Activated naive CD4-positive, alpha-beta T cell treated with anti-CD3 and anti-CD28 coated beads for 36 hours (primary cell): ENCODE measurements at places on chromosomes 1 and 21.

DNA sequence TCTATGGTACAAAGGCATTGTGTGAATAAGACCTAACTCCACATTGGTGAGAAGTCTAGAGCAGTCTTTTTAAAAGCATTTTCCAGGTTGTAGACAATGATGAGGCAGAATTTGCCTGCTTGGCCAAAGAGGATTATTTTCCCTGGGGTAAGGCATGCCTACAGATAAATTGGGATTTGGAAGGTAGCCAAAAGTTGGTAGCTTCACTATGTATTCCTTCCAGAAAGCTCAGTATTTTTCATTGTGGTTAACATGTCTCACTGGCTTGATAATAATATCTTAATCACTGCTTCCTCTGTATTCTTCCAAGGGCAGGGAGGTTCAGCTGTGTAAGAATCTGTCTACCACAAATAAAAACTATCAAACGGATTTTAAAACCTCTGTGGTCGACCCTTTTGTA is 590.8 kb upstream of the PRMT6 start:
- H3K4me1 ChIP-seq, result no peaks in the 10 kb centered on the region
- H3K4me3 ChIP-seq, result no peak overlapping the region
- no peaks in the 10 kb centered on the region for H3K27me3 ChIP-seq
- H3K36me3 ChIP-seq, result no peaks in the 10 kb centered on the region

- H3K4me1 ChIP-seq, result no peaks in the 10 kb centered on the region
- H3K27ac ChIP-seq, result no peak overlapping the region
- H3K36me3 ChIP-seq, result no peaks in the 10 kb centered on the region
- no peak overlapping the region for H3K4me3 ChIP-seq
- no peaks in the 10 kb centered on the region for H3K27me3 ChIP-seq
Observed at GRCh38 chr1:209106861-209107260, 476.7 kb upstream of the CAMK1G start.

GRCh38 chr1:207311888-207312603 is 9.4 kb upstream of the CD55 start:
- no peaks in the 10 kb centered on the region for H3K36me3 ChIP-seq
- H3K4me1 ChIP-seq, result peaks cover 23% of the 10 kb centered on the region
- H3K4me3 ChIP-seq, result no peak overlapping the region
- H3K27ac ChIP-seq, result no peak overlapping the region
- no peaks in the 10 kb centered on the region for H3K27me3 ChIP-seq

- no peak overlapping the region for H3K4me3 ChIP-seq
- no peak overlapping the region for H3K27ac ChIP-seq
- H3K27me3 ChIP-seq, result no peaks in the 10 kb centered on the region
- DNase-seq, result no peak
Observed at GRCh38 chr1:97636941-97637340, 283.9 kb downstream of the DPYD start.

GRCh38 chr1:166090244-166090643 is 76.6 kb downstream of the FAM78B start:
- no peak overlapping the region for H3K4me3 ChIP-seq
- H3K4me1 ChIP-seq, result no peaks in the 10 kb centered on the region
- H3K27ac ChIP-seq, result no peak overlapping the region
- H3K27me3 ChIP-seq, result peaks cover 3% of the 10 kb centered on the region

- peaks cover 5% of the 10 kb centered on the region for H3K4me1 ChIP-seq
- H3K4me3 ChIP-seq, result no peak overlapping the region
- no peak for DNase-seq
- H3K36me3 ChIP-seq, result peaks cover 62% of the 10 kb centered on the region
- no peaks in the 10 kb centered on the region for H3K27me3 ChIP-seq
- H3K27ac ChIP-seq, result no peak overlapping the region
Observed at GRCh38 chr1:19080721-19081120, 124.2 kb upstream of the IFFO2 start.

GRCh38 chr1:12411098-12411497 is 181.3 kb downstream of the VPS13D start:
- no peak for DNase-seq
- no peak overlapping the region for H3K27ac ChIP-seq
- peaks cover 15% of the 10 kb centered on the region for H3K36me3 ChIP-seq
- H3K4me1 ChIP-seq, result peaks cover 47% of the 10 kb centered on the region
- H3K4me3 ChIP-seq, result no peak overlapping the region
